Activated B cell treated with CpG ODN at 0.5 μM for 24 hours (primary cell): ENCODE measurements at places on chromosomes 6 and 20.

GRCh38 chr6:112409311-112409710 is 62.2 kb downstream of the RFPL4B start:
- H3K4me3 ChIP-seq, result no peak overlapping the region
- DNase-seq, result no peak
- H3K36me3 ChIP-seq, result no peaks in the 10 kb centered on the region
- peaks cover 2% of the 10 kb centered on the region for H3K27me3 ChIP-seq

DNA sequence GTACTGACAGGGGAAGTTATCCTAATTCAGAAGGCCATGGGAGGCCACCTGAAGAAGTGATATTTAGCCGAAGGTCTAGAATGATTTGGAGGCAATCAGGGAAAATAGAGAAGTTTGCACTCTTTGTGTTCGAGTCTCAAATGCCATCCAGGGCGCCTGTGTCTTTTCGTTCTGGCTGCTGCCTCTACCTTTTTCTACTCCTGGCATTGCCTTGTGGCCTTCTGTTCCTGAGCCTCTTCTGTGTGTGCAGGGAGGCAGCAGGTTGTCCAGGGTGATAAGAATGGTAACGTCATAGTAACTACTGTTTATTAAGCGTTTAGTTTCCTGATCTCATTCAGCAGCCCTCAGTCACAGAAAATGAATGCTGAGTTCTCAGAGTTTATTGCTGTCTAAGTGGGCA is 252.1 kb downstream of the FARS2 start:
- H3K4me3 ChIP-seq, result no peak overlapping the region
- no peaks in the 10 kb centered on the region for H3K36me3 ChIP-seq
- DNase-seq, result no peak
- H3K4me1 ChIP-seq, result peaks cover 12% of the 10 kb centered on the region
- H3K27me3 ChIP-seq, result no peaks in the 10 kb centered on the region

GRCh38 chr6:111872401-111873177 is 663 bp downstream of the FYN start:
- H3K4me3 ChIP-seq, result peak overlapping the region; percentile 91
- peaks cover 7% of the 10 kb centered on the region for H3K36me3 ChIP-seq
- peak overlapping the region; percentile 80 for H3K27ac ChIP-seq

DNA sequence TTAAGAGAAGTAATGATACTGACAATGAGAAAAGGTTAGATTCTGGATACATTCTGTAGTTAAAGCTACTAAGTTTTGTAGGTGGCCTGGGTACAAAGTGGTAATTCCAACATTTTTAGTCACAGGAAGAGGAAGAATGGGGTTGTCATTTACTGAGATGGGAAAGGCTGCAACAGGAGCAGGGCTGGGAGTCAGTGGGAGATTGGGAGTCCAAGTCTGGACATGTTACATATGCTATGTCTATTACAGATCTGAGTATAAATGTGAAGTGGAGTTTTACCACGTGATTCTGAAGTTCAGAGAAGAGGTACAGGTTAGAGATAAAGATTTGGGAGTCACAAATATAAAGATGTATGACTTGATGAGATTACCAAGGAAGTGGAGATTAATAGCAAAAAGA is 116.2 kb downstream of the RWDD2A start:
- H3K27me3 ChIP-seq, result no peaks in the 10 kb centered on the region
- H3K4me3 ChIP-seq, result no peak overlapping the region
- H3K27ac ChIP-seq, result no peak overlapping the region
- H3K36me3 ChIP-seq, result no peaks in the 10 kb centered on the region
- DNase-seq, result no peak
- no peaks in the 10 kb centered on the region for H3K4me1 ChIP-seq

DNA sequence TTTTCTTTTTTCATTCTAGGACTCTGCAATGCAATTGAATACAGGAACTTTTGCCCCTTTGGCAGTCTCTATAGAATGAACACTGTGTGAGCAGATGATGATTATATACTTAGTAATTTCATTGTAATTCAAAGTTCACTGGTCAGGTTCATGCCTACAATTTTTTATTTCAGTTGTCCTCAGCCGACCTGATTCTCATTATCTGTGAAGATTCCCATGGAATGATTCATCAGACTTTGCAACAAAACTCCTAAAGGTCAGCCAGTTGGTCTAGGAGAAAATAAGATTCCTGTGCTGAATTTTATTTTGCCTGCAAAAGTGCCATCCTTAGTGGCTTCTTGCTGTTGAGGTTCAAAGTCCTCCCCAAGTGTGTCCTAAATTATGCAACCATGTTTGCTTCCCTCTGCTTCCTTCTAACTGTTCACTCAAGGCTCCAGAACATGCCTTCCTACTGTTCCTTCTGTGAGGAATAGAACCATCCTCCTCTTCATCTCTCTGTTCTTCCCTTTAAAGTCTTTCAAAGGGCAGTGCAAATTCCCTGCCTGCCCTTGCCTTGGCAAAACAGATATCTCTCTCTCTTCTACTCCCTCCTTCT is 194.2 kb upstream of the CNR1 start:
- peaks cover 8% of the 10 kb centered on the region for H3K27me3 ChIP-seq
- no peak overlapping the region for H3K4me3 ChIP-seq
- no peaks in the 10 kb centered on the region for H3K36me3 ChIP-seq
- no peak overlapping the region for H3K27ac ChIP-seq
- no peaks in the 10 kb centered on the region for H3K4me1 ChIP-seq

- H3K27me3 ChIP-seq, result no peaks in the 10 kb centered on the region
- H3K27ac ChIP-seq, result peak overlapping the region; percentile 89
- peak overlapping the region; percentile 85 for H3K4me3 ChIP-seq
- peaks cover 9% of the 10 kb centered on the region for H3K36me3 ChIP-seq
These were observed 1.4 kb upstream of the ZNF217 start for GRCh38 chr20:53595018-53595378.
